Fibroblast of skin of scalp (primary cell): ENCODE measurements at places on chromosomes 3 and 15.

DNA sequence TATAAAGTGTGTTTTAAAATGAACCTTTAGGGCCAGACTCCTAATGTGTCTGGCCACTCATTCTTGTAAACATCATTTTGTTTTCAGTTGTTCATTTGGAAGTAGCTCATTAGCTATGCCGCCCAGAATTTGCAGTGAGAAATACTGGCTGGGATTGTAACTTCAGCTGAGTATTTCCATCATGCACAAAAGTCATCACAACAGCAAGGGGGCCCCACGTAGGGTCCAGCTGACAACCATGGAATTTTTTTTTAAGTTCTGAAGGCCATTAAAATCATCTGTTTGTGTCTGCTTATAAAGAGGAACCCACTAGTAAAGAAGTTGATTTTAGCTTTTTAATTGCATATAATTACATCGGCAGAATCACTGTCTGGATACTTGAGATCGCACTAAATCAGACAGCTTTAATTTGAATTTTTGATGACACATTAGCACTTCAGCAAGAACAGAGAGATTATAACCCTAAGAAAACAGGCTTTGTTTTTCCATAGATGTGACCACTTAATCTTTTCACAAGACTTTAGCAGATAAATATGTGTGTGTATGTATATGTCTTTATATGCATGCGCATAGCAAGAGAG lies 46.3 kb upstream of the SKOR1 start:
- no peak for DNase-seq

GRCh38 chr3:65524584-65524983 lies 514.1 kb downstream of the MAGI1 start:
- DNase-seq = no peak

DNA sequence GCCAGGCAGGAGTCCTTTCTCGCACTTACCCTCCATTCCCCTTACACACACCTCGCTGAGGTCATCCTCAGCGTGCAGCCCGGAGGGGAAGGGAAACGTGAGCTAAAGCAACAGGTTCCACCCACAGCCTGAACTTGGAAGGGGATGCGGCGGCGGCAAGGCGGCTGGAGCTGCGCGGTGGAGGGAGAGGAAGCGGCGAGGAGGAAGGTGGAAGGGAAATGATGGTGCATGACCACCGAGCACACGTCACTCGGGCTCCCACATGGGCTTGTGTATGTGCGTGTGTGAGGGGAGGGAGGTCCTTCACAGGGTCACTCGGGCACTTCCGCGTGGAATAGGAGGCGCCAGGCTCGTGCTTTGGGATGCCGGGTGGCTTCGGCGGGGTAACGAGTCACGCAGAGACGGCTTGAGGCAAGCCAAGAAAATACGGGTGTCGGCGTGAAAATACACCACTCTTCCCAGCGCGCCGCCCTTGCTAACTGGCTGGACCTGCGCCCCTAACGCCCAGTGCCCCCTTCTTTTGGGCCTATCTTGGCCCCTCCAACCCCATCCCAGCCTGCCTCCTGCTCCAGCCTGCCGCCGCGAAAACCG lies 225.5 kb upstream of the IL12A start:
- peak; percentile 80 for DNase-seq

GRCh38 chr15:25469377-25469776 lies 30.6 kb upstream of the UBE3A start:
- DNase-seq = peak; percentile 8

GRCh38 chr3:126078866-126079265 lies 5.1 kb downstream of the SLC41A3 start:
- no peak for DNase-seq

GRCh38 chr3:45865563-45865962 lies 20.8 kb upstream of the CCR9 start:
- DNase-seq = no peak

GRCh38 chr3:185094697-185095096 lies 58.2 kb downstream of the C3orf70 start:
- no peak for DNase-seq

DNA sequence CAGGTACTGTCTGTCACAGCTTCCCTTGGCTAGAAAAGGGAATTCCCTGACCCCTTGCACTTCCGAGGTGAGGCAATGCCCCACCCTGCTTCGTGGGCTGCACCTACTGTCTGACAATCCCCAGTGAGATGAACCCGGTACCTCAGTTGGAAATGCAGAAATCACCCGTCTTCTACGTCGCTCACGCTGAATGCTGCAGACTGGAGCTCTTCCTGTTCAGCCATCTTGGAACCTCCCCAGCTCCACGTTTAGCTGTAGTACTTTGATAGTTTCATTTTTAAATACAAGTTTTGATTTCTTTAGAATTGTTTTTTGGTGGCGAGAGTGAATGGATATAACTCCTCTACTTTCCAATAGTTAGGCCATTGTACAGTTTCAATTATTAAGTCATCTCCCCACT lies 17.8 kb upstream of the HDGFL3 start:
- no peak for DNase-seq
